ENCODE measurements at places on chromosomes 7 and 10. TPM values are rescaled to one million over a fixed set of nuclear protein-coding genes. Genes with fewer than 3 reads are reported as not detected.

DDC gene
- not detected for total RNA-seq

HKDC1 gene
- 0.08 TPM for total RNA-seq

GBF1 gene
- total RNA-seq, result 33.9 TPM

CDHR3 gene
- 1.8 TPM for total RNA-seq

GIMAP8 gene
- total RNA-seq, result 0.19 TPM

NKX2-3 gene
- not detected for total RNA-seq

RARRES2 gene
- total RNA-seq, result not detected

BUD31 gene
- total RNA-seq, result 110 TPM

LOXL4 gene
- total RNA-seq, result 0.04 TPM

FANK1 gene
- 2.1 TPM for total RNA-seq

THNSL1 gene
- 3.0 TPM for total RNA-seq

VWDE gene
- total RNA-seq, result not detected

GOLGA7B gene
- 0.46 TPM for total RNA-seq

SUGCT gene
- 36.2 TPM for total RNA-seq

CTNNA3 gene
- not detected for total RNA-seq

TRIM56 gene
- 13.6 TPM for total RNA-seq

SLC26A4 gene
- 0.62 TPM for total RNA-seq
